ENCODE measurements at places on chromosomes 3 and 15. TPM values are rescaled to one million over a fixed set of nuclear protein-coding genes. Genes with fewer than 3 reads are reported as not detected.

Gene RLBP1
- not detected for polyA plus RNA-seq

Gene MCTP2
- polyA plus RNA-seq: 7.4 TPM

Gene GPR171
- 0.20 TPM for polyA plus RNA-seq

Gene CATSPER2
- polyA plus RNA-seq: not detected

Gene CX3CR1
- 25.9 TPM for polyA plus RNA-seq

Gene STAB1
- 535 TPM for polyA plus RNA-seq

Gene SEMA7A
- polyA plus RNA-seq: 2.9 TPM

Gene SLCO3A1
- 62.8 TPM for polyA plus RNA-seq

Gene TMC3
- polyA plus RNA-seq: not detected

Measured in CD14-positive monocyte (primary cell).